ENCODE measurements at places on chromosomes 3 and 15. TPM values are rescaled to one million over a fixed set of nuclear protein-coding genes. Genes with fewer than 3 reads are reported as not detected.

Gene TRIM71
- not detected for total RNA-seq

Gene APH1B
- total RNA-seq: 9.1 TPM

Gene AADACL2
- not detected for total RNA-seq

Gene C3orf70
- total RNA-seq: not detected

Gene ROPN1
- not detected for total RNA-seq

Gene FRMD5
- total RNA-seq: not detected
